CD8-positive, alpha-beta T cell (primary cell): ENCODE measurements at places on chromosomes 16 and 17. TPM values are rescaled to one million over a fixed set of nuclear protein-coding genes. Genes with fewer than 3 reads are reported as not detected.

The EVI2B gene
- total RNA-seq: 77.5 TPM

DNA sequence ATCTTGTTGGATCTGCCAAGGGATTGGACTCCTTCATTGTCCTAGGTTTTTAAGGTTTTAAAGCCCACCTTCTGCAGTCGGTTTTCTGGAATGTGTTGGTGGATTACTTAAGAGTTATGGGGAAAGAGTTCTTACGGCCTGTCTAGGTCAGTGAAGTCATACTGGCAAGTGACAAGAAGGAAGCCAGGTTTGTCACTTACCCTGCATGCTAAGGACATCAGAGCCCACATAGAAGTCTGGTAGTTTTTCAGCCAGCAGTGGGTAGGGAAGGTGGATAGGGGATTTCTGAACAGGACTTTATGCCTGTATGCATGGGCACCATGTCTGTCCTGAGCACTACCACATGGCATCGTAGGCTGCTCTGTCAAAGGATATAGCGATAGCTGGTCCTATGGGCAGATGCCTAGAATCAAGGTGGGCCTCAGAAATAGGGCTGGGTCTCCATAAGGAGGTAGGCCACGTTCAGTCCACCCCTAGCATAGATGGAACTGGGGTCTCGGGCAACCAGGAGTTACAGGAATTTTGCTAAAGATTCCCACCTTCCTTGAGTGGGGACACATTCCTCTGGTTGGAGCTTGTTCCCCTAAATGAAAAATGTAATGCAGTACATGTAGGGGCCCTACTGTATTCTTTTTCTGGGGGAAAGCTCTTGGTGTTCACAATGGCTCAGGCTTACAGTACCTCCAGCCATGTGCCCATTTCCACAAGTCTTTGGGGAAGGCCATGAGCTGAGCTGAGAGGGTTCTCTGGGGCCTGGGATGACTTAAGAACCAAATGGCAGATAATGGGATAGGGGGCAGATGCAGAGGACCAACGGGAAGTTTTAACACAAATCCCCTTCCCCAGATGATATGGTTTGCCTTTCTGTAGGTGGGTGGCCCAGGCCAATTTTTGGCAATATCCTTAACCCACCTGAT, 27.5 kb downstream of the TRPV2 start:
- no peak for DNase-seq

GRCh38 chr17:65130832-65131231, 6.3 kb upstream of the RGS9 start:
- DNase-seq: no peak

DNA sequence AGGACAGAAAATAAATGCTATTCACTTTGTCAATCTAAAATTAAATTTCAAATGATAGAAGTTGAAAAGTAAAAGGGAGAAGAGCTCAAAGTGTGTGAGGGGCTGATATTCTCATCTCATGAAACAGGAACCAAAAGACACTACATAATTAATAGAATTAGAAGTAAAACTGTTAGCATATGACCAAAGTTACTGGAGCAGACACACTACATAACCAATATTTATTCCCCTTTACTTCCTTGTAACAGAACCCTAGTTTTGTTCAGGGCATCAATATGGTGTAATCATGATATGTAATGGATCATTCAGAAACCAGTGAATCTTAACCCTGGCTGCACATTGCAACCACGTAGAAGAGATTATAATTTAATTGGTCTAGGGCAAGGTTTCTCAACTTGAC, 109.5 kb upstream of the SIAH1 start:
- DNase-seq: no peak

GRCh38 chr17:47684535-47685193, 9.3 kb upstream of the TBKBP1 start:
- no peak for DNase-seq

DNA sequence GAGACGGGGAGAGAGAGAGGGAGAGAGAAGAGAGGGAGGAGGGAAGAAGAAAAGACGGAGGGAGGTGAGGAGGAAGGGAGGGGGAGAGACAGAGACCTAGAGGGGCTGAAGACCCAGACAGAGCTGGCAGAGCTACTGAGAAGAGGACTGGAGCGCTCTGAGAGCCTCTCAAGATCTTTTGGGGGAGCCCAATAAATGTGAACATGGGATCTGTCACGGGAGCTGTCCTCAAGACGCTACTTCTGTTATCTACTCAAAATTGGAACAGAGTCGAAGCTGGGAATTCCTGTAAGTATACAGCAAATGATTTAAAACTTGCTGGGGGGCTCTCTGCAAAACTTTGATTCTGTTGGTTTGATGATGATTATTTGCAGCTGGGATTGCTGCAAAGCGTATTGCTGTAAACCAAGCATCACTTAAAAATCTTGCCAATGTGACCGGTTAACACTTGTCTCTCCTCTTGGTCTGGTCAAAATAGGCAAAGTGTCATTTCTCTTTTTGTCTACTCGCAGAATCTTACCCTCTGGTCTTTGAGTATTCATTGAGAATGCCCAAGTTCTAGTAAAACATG, 344 bp downstream of the CNTNAP4 start:
- no peak for DNase-seq

GRCh38 chr16:30991052-30991451, 6.0 kb downstream of the HSD3B7 start:
- no peak for DNase-seq

The NAE1 gene
- 91.9 TPM for total RNA-seq

DNA sequence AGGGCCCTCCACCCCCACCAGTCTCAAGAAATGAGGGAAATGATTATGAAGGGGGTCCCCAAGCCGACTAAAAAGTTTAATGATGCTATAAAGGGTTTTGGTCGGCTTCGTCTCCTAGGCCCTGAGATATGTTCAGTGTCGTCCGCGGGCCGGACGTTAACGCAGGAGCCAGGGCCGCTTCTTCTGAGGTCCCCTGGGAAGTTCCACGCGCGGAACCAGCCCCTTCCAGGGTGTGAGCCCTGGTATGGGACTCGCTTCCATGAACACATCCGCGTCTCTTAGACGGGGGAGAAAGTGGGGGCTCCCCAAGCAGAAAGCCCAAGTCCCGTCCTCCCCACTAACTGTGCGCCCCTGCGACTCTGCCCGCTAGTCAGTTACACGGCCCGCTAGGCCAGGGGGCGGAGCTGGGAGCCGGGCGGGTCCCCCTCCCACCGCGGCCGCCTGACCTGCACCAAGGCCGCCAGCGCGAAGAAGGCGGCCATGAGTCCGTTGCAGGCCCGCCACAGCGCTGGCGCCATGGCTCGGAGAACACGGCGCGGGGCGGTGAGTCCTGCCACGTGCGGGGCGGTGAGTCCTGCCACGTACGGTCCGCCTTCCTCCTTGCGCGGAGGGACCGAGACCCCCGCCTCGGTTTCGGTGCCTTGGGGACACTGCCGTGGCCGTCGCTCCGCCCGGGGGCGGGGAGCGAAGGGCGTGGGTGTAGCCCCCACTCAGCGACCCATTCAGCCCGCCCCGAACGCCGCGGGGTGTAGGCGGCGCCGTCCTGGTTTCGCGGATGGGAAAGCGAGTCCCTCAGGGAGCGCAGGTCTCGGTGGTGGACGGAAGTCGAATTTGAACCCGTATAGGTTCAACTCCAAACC, at the start of gene TMEM220:
Gene TMEM220 (minus strand): TSS at position 690 of the 860 bp plus-strand sequence. CDS start 172 bp downstream, at position 518.
- peak; percentile 6 for DNase-seq

- DNase-seq: no peak
These were observed 35.3 kb upstream of the ACSM2B start for GRCh38 chr16:20611350-20611902.

- no peak for DNase-seq
These were observed 5.7 kb upstream of the LPO start for GRCh38 chr17:58232707-58233156.

- no peak for DNase-seq
These were observed 23.1 kb upstream of the SDK2 start for GRCh38 chr17:73667181-73667959.

The ITGAL gene
- total RNA-seq: 187 TPM

DNA sequence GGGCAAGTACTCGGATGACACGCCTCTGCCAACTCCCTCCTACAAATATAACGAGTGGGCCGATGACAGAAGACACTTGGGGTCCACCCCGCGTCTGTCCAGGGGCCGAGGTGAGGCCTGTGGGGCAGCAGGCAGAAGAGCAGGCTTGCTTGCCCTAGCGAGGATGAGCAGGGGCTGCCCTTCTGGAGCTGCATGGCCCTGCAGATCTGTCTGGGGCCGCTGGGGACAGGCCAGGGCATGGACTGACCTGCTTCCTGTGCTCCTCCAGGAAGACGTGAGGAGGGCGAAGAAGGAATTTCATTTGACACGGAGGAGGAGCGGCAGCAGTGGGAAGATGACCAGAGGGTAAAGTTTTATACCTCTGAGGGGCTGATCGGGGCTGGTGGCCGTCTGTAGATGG, 5.3 kb downstream of the DHX38 start:
- no peak for DNase-seq

- DNase-seq: no peak
These were observed 2.6 kb downstream of the FZD2 start for GRCh38 chr17:44559634-44560554.

GRCh38 chr17:77749989-77750388, 208.5 kb upstream of the TNRC6C start:
- no peak for DNase-seq

GRCh38 chr17:67020293-67020766, 24.0 kb upstream of the CACNG1 start:
- DNase-seq: no peak

- no peak for DNase-seq
These were observed 59.0 kb downstream of the ELAC2 start for GRCh38 chr17:12958786-12959185.

The KRT40 gene
- total RNA-seq: not detected

The ARL5C gene
- total RNA-seq: not detected

The PPP4C gene
- 97.4 TPM for total RNA-seq

DNA sequence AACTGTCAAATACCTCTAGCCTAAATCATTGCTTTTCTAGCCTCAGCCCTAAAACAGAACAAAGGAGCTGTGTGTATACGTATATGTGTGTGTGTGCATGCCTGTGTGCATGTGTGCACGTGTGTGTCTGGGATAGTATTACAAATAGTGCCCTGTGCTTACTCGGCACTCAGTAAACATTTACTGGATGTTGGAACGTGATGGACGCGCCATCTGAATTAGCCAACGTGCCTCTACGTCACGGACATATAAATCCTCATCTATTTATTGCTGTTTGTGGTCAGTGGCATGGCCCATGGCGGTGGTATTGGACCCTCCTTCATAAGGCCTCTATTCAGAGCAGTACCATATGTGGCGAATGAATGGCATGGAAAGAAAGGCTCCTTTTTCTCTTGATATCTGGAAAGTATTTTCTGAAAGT, 37.5 kb downstream of the WWP2 start:
- no peak for DNase-seq

GRCh38 chr17:4858068-4858881, 25.1 kb downstream of the MINK1 start:
- no peak for DNase-seq

DNA sequence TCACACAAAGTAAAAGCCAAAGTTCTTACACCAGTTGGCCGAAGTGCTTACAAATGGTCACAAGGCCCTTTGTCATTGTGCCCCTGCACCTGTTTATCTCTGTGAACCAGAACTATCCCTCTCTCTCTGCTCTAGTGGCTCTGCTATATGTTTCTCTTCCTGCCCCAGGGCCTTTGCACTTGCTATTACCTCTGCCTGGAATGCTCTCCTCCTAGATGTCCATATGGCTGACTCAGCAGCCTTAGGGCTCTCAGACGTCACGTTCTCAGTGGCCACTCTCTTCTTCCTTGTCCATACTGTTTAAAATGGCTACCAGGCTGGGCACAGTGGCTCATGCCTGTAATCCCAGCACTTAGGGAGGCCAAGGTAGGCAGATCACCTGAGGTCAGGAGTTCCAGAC, 38.8 kb upstream of the DDX52 start:
- DNase-seq: no peak

DNA sequence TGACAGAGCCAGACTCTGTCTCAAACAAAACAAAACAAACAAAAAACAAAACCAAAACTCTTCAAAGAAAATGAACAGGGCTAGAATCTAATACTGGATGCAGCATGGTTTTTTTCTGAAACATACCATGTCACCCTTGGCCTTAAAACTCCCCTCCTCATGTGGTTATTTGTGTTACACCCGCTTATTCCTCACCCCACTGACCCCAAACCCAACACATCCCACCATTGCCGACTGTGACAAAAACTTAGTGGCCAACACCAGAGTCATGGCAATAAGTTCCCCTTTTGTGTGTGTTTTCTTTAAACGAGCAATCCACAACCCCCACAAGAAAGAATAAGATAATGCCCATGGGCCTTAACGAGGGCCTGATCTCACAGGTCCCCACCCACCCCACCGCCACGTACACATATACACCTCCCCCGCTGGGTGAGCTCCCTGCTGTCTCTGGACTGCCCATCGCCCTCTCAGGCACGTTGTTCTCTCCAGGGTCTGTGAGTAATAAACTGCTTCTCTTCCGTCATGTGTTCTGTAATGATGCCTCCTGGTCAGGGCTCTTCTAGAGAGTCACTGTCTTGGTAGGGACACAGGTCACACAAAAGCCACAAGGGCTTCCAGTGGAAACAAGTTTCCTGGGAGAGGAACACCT, 16.8 kb upstream of the ENGASE start:
- DNase-seq: no peak

DNA sequence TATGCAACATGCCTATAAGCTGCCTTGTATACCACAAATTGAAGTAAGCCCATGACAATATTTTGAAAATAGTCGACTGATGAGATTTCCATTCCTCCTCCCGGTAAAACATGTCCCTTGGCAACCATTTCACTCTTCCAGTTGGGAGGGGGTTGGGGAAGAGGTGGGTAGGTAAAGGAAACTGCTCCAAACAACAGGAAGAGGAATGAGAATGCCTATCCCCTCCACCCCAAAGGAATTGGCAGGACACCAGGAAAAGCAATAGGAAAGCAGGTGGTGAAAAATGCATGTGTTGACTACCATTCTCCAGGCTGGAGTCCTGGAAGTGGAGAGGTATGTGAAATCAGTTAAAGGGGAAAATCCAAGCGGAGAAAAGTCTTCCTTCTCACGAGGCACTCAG, 455.9 kb upstream of the PSMD7 start:
- no peak for DNase-seq

The PRRT2 gene
- 1.7 TPM for total RNA-seq

The EFCAB13 gene
- total RNA-seq: 10.7 TPM

GRCh38 chr17:4587803-4588202, 3.5 kb downstream of the SMTNL2 start:
- DNase-seq: no peak

The AHSP gene
- not detected for total RNA-seq

The KRTAP1-5 gene
- not detected for total RNA-seq
